ENCODE measurements at places on chromosomes 6 and 20.
A peak's percentile ranks its signal among the peaks of the same experiment; 100 is the strongest.

GRCh38 chr6:32886681-32887383 lies 32.8 kb downstream of the PSMB9 start:
- DNase-seq: no peak

GRCh38 chr6:25548451-25548850 lies 103.6 kb upstream of the SCGN start:
- DNase-seq: no peak

- no peak for DNase-seq
These were observed 64.4 kb downstream of the PREX1 start for GRCh38 chr20:48763216-48763914.

GRCh38 chr6:153424719-153425400 lies 293.8 kb upstream of the RGS17 start:
- no peak for DNase-seq

GRCh38 chr6:169248521-169248971 lies 5.1 kb downstream of the THBS2 start:
- no peak for DNase-seq

GRCh38 chr20:46260480-46260879 lies 47.8 kb downstream of the CDH22 start:
- no peak for DNase-seq

DNA sequence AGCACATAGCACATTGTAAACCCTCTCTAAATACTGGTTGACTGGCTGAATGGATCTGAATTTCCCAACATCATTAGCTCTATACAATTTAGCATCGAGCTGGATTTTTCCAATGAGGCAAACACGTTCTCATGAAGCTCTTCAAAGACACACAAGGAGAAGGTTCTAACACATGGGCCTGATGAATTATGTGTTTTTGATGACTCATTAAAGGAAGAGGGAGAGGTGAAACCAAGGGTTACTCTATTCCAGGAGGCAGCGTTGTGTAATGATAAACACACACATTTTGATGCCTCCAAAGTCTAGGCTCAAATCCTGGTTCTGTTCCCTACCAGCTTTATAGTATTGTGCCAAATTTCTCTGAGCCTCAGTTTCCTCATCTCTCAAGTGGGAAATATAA lies 84.3 kb downstream of the PFDN4 start:
- DNase-seq: no peak

- no peak for DNase-seq
These were observed 58.4 kb upstream of the ARMH2 start for GRCh38 chr6:24856901-24857670.

DNA sequence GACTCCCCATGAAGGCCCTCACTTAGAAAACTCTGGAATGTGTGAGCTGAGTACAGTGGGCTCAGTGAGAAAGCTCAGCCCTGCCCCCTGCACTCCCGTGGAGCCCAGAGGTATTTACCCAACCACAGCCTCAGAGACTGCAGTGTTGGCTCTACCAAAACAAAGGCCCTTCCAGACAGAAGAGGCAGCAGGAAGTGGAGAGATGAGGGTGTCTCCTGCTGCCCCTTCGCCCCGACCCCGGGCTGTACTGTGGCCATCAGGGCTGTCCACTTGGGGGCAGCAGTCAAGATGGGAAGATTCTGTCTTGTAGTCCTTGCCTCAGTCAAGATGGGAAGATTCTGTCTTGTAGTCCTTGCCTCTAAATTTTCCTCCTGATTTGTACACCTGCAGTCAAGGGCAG lies 341.3 kb downstream of the TAF4 start:
- no peak for DNase-seq

- no peak for DNase-seq
These were observed 82.1 kb downstream of the ADAT2 start for GRCh38 chr6:143368426-143368825.

DNA sequence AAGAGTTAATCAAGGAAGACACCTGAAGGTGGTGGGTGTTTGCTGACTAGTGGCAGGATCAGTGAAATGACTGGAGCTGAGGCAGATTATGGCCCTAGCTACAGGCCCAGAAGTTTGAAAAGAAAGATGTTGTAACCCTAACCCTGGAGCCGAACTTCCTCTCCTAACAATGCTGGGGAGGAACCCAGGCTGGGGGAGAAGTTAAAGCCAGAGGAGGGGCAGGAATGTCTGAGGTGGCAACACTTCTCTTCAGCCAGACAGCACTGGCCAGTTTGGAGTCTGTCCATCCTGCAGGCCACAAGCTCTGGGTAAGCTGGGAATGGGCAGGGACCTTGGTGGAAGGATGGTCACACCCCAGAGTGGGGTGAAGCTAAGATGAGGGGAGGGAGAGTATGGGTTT lies at the start of gene LST1:
LST1 (plus strand) TSS at position 270 of the 400 bp plus-strand sequence. CDS start 1,023 bp downstream, outside the sequence.
- DNase-seq: no peak

GRCh38 chr6:7389162-7389450 lies 436 bp downstream of the CAGE1 start:
- no peak for DNase-seq

GRCh38 chr6:35402136-35402855 lies 49.8 kb upstream of the FANCE start:
- no peak for DNase-seq

GRCh38 chr6:107801173-107801886 lies 22.8 kb downstream of the SCML4 start:
- DNase-seq: no peak

- no peak for DNase-seq
These were observed 77.0 kb upstream of the B3GAT2 start for GRCh38 chr6:71033890-71034289.

GRCh38 chr20:62677678-62678077 lies 31.0 kb upstream of the NTSR1 start:
- no peak for DNase-seq

DNA sequence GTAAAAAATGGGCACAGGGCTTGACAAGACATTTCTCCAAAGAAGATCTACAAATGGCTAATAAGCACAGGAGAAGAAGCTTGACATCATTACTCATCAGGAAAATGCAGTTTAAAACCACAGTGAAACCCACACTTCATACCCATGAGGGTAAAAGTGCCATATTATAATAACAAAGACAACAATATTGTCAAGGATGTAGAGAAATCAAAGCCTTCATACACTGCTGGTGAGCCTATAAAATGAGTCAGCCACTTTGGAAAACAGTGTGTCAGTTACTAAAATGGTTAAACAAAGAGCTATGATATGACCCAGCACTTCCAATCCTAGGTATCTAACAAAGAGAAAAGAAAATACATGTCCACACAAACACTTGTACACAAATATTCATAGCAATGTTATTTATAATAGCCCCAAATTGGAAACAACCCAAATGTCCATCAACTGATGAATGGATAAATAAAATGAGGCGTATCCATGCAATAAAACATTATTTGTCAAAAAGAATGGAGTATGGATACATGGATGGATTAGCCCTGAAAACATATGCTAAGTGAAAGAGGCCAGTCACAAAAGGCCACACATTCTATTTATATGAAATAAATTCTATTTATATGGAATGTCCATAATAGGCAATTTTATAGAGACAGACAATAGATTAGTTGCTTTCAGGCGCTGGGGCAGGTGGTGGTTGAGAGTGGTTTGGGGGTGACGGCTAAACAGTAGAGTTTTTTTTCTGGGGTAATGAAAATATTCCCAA lies 11.5 kb upstream of the IL20RA start:
- no peak for DNase-seq

DNA sequence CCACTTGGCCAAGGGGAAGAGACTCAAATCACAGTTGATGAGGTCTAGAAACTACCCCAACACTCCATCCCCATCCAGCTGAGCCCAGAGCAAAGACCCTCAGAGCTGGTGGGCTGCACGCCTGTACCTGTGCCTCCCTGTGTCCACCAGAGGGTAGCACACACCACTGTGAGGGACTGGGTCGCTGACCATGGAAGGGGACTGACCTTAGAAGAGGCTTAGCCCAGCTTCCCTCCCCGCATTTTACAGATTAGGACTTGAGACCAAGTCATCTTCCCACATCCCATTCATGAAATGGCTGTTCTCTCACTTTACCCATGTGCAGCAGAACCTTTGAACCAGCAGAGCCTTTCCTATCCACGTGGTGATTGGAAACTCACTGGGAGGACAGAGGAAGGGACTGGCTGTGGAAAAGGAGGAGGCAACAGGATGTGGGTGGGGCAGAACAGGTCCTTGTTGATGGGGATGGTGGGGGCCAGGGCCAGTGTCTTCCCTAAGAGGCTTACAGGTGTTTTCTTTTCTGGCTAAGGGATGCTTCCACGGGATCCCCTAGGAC lies 44.3 kb downstream of the CPXM1 start:
- DNase-seq: no peak

- no peak for DNase-seq
These were observed 5.5 kb downstream of the DNAJC5 start for GRCh38 chr20:63900413-63900812.

- DNase-seq: no peak
These were observed 12.6 kb upstream of the PIGU start for GRCh38 chr20:34689486-34689885.

GRCh38 chr6:21188505-21189223 lies 404.9 kb upstream of the SOX4 start:
- no peak for DNase-seq

- peak; percentile 49 for DNase-seq
These were observed at the start of gene CPXM1 for GRCh38 chr20:2800521-2801285. CPXM1 (minus strand) TSS chr20:2800627; CDS start chr20:2800572, 55 bp downstream.

DNA sequence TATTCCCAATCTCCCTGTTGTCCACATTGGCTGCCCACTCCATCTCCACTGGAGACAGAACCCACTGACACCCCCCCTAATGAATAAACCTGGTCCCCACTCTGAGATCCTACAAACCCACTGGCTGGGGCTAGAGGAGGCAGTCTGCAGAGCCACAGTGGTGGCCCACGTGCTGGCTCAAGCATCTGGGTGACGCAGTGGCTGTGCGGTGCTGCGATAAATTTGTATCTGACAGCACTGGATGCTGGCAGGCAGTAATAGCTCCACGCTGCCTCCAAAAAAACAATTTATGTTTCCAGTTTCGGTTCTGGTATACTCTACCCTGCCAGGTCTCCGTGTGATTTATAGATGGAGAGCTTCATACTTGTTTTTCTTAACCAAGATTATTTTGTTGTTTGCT lies 87.1 kb upstream of the SYNDIG1 start:
- no peak for DNase-seq

DNA sequence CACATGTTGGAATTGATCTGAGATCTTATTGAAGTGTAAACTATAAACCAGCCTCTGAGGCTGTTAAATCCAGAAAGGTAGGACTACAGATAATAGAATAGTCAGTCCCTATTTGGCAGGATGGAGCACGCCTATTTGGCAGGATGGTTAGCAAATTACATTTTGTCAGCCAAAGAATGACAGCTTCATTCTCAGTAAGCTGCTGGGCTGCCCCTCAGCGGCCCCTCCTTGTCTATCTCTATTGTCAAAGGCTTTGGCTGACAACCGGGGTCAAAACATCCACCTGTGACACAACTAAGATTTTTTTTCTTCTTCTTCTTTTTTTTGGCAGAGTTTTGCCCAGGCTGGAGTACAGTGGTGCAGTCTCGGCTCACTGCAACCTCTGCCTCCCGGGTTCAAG lies 123.4 kb upstream of the ECI2 start:
- no peak for DNase-seq

DNA sequence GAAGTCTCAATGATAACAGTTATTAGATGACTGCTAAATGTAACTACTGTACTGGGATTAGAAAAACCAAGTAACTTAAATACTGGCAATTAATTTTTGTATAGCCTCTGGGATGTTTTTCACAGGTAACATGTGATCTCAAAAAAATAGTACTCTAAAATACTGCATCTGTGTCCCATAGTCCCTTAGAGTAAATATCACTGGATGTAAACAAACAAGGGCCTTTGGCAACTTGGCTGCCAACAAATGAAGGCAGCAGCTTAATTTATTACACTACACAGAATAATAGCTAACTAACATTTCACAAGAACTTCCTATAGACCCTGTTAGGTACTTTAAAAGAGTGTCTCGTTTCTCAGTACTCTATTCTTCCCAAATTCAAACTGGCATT lies 14.0 kb downstream of the ARHGAP18 start:
- no peak for DNase-seq

DNA sequence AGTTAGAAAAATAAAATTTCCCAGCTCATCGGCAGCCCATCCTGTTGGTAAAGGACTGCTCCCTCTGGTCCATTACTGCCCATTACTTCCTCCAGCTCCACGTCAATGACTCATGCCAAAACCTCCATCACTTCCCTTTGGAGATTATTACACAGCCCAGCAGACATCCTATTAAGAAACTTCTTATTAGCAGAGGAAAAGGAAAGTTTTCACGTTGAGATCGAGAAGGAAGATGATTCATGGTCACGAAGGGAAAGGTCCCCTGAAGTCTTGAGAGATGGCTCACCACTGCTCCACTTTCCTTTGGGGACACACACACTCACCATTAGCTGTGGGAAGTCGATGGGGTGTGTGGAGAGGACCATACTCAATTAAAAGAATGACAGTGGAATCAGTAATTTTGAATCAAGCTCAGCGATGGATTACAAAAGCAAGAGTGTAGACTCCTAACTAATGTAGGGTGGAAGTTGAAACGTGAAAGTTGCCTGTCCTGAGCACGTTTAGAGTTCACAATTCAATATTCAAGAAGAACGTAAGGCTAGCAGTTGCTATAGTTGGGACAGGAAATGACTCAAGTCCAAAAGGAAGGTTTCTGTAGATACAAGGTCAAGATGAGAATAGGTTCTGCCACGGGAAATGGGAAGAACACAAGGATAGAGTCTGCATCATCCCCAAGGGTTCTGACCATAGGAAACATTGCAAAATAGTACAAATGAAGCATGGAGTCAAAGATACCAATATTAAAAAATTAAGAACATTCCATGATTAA lies 21.6 kb downstream of the SASH1 start:
- DNase-seq: no peak

Data from stimulated activated naive B cell treated with anti-CD40 and anti-IgM and Interleukin-4, amounts not matched to agents 10 μg/mL and 1 μg/mL and 100 μg/mL, for 72 hours (primary cell).